Ecto neural progenitor cell (in vitro differentiated cells): ENCODE measurements at places on chromosomes 7 and 10.
A peak's percentile ranks its signal among the peaks of the same experiment; 100 is the strongest.

DNA sequence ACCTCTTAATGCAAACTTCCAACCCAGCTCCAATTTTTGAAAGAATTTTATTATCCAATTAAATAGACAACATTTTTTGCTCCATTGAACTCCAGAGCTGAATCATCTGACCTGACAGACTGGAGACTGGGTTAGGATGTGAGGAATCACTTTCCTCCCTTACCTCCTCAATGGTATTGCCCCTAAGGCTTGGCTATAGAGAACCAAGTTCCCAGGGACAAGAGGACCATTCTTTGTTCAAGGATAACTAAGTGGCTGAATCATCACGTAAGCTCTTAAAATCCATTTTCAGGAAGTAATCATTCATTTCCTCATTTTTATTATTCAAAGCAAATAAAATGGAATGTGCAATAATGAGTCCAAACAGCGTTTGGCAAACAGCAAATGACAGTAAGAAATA is 335.1 kb downstream of the GATA3 start:
- DNase-seq = no peak

GRCh38 chr10:132011024-132011423 is 29.3 kb upstream of the BNIP3 start:
- DNase-seq = no peak

- DNase-seq = no peak
These were observed 18.8 kb downstream of the MYO3A start for GRCh38 chr10:25952857-25953256.

DNA sequence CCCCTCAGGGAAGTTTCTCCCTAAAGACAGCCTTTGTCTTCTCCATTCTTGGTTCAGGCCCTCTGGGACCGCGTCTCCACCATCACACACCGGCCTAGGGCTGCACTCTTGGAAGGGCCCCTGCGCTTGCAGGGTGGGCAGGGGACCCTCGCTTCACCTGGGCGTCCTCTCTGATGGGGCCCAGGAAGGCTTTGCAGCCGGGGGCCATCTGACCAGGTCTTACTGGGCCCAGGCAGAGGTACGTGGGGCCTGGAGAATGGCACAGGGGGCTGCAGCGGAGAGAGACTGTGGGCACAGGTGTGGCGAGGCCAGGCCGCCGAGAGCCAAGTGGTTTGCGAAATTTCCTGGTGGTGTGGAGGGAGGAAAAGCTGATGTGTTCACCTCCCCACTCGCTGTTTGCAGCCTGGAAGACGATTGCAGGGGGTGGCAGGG is 44.4 kb downstream of the ALOX5 start:
- no peak for DNase-seq

- peak; percentile 77 for DNase-seq
These were observed at the start of gene UBTD1 for GRCh38 chr10:97498841-97499560. Gene UBTD1 (plus strand): TSS chr10:97498924. CDS start chr10:97499204, 280 bp downstream.

GRCh38 chr7:37352974-37353948 is 95.4 kb downstream of the ELMO1 start:
- no peak for DNase-seq

GRCh38 chr7:31805209-31805818 is 118.3 kb downstream of the PPP1R17 start:
- no peak for DNase-seq

DNA sequence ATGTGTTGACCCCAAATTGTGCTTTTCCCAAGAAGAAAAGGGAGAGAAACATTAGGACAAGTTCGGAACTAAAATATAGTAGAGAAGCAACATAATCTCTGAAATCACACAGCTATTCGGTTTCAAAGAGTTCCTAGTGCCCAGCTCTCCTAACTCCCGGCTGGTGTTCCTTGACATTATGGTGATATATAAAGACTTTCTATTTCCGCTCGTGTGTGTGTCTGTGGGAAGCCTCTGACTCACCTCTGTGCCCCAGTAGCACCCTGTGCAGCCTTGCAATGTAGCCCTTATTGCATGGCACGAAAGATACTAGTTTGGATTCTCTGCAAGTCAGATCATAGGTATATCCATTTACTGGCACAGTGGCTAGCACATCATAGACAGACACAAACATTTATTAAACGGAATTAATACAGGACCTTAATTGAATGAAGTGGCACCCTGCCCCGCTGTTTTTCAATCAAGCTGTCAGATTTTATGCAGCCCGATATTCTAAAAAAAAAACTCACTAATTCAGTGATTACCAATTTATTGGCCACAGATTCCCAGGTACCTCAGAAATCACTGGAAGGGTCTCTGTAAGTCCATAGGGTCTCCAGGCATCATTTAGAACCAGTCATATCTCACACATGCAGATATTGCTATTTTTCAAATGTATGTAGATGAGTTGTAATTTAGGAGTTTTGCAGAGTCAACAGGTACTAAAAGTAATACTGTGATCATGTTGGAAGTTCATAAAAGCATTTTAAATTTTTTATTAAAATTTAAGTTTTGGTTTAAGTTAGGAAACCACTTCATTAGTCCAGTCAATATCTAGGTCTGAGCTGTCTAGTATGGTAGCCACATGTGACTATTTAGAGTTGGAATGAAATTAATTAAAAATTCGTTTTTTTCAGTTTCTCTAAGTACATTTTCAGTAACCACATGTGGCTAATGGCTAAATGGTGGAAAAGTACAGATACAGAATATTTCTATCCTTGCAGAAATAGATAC is 43.3 kb downstream of the SFTPD start:
- no peak for DNase-seq

DNA sequence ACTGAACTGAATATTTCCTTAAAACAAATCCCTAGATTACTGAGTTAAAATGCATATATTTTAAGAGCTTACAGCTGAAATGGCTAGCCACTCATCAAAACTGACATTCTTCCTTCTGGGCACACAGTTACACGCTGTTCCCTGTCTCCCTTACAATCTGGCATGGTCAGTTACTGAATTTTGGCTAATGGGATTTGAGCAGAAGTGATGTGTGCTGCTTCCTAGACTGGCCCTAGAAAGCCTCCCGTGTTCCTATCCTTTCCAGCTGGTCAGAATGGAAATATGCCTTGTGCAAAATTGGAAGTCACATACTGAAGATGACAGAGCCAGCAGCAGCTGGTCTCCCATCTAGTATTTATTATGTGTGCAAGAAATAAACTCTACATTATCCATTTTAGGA is 128.7 kb upstream of the NAMPT start:
- DNase-seq = no peak

DNA sequence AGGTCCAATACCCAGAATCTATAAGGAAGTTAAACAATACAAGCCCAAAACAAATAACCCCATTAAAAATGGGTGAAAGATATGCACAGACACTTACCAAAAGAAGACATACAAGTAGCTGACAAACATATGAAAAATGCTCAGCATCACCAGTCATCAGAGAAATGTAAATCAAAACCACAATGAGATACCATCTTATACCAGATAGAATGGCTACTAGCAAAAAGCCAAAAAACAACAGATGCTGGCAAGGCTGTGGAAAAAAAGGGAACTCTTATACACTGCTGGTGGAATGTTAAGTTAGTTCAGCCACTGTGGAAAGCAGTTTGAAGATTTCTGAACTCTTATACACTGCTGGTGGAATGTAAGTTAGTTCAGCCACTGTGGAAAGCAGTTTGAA is 331.1 kb downstream of the KIF20B start:
- no peak for DNase-seq

DNA sequence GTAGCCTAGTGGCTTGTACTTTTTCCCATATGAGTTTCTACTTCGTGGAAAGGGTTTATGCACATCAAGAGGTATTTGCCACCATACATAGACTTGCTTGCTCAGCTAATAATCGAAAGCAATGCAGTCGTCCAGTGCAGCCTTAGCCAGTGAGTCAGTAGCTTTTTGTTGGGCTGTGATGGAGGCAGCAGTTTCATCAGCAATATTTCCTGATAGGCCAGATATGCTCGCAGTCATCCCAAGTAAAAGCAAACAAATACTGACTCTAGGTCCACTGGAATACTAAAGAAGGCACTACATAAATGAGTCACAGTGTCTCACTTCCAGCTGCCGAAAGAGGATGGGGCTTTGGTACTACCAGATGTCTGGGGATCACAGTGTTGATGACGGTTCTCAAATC is 2.1 kb upstream of the BNIP3 start:
- no peak for DNase-seq

DNA sequence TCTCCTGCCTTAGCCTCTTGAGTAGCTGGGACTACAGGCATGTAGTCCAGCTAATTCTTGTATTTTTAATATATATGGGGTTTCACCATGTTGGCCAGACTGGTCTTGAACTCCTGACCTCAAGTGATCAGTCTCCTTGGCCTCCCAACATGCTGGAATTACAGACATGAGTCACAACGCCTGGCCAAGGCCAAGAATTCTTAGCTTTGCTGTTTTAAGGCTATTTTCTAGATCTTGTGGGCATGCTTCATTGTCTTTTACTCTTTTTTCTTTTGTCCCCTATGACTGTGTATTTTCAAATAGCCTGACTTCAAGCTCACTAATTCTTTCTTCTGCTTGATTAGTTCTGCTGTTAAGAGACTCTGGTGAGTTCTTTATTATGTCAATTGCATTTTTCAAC is 56.4 kb upstream of the TAS2R16 start:
- DNase-seq = no peak

DNA sequence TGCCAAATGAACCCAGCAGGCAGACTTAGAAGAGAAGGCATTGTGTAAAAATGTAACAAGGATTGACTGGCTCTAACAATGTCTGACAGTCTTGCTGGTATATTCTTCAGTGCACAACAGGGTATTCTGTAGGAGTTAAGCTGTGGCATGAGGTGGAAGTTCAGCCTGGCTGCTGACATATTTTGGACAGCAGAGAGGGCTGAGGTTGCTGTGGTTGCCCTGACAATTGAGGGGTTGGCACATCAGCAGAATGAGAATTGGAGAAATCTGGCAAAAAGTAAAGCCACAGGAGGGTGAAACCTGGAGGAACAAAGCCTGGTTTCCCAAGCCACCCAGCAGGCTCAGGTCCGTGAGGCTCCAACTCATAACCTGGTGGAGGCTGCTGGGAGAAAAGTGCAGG is 220.2 kb downstream of the JAZF1 start:
- no peak for DNase-seq

DNA sequence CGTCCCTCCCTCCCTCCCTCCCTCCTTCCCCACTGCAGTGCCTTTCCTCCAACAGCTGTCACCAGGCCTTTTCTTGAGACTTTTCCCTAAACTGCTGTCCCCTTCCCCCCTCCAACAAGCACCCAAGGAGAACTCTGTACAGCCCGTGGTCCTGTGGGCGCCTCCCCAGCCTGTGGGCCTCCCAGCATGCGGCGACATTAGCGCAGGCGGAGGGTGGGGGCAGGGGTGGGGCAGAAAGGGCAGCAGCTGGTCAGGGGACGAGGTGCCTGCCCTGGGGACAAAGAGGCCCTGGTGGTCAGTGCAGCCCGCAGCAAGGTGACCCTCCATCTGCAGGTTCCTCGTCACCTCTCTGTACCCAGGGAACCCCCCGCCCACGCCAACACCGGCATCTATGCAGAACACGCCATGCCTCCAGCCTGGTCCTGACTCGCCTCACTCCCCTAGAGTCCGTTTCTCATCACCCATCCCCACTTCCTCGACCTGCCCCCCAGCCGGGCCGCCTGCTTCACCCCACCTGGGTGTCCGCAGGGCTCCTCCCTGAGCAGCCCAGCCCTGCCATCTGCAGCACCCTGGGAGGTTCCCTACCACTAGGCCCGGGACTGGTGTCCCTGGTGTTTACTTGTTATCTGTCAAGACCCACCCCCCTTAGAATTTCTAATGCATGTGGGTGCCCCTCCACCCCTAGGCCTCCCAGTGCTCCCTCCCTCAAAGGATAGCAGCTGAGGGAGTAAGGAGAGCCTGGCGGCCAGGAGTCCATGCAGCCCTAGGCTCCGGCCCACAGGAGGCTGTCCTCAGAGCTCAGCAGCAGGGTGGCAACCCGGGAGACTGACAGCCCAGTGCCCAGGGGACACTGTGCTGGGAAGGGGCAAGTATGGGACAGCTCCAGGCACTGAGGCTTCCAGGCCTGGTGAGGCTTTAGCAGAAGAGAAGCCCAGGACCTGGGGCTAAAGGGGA is 147.8 kb downstream of the ARHGAP22 start:
- DNase-seq = peak; percentile 39

DNA sequence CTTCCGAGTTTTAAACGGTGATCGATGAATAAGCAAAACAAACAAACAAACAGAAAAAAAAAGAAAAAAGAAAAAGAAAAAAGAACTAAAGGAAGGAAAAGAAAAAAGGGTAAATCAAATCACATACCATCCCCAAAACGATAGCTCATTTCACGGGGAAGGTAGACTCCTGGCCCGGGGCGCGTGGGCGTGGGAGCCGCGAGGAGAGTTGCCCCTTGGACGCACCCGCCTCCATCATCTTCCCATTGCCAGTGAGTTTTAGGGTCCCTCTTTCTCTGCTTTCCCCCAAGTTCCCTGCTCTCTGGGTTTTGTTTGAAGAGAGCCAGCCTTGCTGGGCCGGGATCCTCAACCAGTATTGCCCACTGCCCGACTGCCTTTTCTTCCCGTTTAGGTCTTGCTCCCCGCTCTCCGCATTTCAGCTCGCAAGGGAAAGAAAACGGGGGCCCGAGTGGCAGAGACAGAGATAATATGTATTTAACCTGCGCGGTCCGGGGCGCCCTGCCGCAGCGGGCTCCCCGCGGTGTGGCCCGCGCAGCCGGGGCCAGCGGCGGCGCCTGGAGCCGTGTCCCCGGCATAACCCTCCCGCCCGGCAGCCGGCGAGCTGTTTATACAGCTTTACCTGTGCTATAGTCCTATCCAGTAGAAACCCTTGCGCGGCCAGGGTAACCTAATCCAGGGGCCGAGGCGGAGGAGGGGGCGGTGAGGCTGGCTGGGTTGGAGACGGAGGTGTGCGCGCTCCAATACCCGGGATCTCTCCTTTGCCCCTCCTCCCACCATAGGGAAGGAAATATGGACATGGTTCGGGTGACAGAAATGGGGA is 5.2 kb upstream of the GATA3 start:
- DNase-seq = peak; percentile 58

DNA sequence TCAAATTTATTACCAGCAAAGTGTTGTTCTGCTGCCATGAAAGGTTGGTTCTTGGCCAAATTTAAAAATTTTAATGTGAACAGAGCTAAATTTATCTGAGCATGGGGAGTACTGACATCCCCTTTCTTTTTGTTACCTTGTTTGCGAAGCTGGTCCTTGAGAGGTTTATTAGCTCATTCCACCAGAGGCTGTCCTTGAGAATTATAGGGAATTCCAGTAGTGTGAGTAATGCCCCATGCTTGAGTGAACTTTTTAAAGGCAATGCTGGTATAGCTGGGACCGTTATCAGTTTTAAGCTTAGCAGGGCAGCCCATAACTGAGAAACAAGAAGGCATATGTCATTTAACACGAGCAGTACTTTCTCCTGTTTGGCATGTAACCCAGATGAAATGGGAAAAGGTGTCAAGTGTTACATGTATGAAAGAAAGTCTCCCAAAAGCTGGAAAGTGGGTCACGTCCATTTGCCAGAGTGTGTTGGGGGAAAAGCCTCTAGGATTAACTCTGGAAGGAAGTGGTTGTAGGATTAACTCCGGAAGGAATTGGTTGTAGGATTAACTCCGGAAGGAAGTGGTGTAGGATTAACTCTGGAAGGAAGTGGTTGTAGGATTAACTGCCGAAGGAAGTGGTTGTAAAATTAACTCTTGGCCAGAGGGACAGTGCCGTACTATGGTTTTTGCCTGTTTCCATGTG is 37.3 kb upstream of the AKR1C2 start:
- no peak for DNase-seq

GRCh38 chr7:118478236-118478635 is 253.7 kb downstream of the ANKRD7 start:
- DNase-seq = no peak
